ENCODE measurements at places on chromosomes 1 and 21. TPM values are rescaled to one million over a fixed set of nuclear protein-coding genes. Genes with fewer than 3 reads are reported as not detected.

Gene KCNT2
- polyA plus RNA-seq: not detected

DNA sequence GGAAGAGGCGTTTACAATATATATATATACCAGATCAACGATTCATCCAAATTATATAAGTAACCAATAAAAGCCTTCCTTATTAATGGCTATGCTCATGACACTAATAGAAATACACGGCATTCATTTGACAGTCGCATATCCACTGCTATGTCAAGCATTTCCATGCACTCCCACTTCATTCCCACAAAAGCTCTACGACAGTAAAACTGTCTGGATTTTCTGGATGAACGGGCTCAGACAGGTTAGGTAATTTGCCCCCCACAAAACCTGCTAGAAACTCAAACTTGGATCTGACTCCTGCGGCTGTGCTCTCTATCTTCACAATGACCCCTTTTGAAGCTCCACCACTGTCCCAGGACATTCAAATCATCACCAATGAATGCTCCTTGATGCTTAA, 11.4 kb downstream of the DNAJC11 start:
- DNase-seq: no peak

DNA sequence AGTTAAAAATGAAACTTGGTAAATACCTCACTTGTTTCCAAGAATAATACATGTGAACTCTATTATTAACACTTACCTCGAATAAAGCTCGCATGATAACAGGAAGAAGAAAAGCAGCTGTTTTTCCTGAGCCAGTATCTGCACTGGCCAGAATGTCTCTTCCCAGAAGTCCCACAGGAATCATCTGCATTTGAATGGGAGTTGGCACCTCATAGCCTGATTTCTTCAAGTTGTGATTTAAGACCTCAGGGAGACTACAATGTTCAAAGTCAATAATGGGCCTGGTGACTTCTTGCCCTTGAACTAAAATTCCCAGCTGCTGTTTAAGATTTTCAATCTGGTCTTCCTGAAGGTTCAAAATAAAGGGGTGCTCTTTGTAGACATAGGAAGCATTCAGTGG, 3.8 kb downstream of the DDX59 start:
- DNase-seq: no peak

Gene MCOLN3
- polyA plus RNA-seq: 0.04 TPM

- peak; percentile 64 for DNase-seq
Observed at GRCh38 chr21:14403681-14404318, 20.9 kb upstream of the HSPA13 start.

DNA sequence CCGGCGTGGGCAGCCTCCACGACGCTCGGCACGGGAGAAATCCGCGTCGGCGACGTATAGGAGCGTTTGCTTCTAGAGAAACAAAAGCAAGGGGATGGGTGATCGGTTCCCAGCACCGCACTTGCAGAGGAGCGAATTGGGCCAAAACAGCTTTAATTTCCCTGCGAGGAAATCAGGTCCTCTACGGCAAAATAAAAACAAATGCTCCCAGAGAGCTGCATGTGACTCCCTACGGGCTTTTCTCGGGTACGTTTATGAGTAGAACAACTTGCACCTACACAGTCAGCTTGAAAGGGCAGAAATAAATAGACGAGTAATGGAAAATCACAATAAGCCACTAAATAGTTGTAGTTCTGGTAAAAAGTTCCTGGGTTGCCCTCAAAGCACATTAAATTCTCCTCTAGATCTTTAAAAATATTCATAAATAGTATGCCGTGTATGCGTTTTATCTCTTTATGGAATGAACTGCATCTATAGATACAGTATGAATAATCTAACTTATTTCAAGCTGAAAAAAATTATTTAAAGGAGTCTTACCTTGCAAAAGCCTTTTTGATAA, 1.2 kb downstream of the NHLH2 start:
- no peak for DNase-seq

DNA sequence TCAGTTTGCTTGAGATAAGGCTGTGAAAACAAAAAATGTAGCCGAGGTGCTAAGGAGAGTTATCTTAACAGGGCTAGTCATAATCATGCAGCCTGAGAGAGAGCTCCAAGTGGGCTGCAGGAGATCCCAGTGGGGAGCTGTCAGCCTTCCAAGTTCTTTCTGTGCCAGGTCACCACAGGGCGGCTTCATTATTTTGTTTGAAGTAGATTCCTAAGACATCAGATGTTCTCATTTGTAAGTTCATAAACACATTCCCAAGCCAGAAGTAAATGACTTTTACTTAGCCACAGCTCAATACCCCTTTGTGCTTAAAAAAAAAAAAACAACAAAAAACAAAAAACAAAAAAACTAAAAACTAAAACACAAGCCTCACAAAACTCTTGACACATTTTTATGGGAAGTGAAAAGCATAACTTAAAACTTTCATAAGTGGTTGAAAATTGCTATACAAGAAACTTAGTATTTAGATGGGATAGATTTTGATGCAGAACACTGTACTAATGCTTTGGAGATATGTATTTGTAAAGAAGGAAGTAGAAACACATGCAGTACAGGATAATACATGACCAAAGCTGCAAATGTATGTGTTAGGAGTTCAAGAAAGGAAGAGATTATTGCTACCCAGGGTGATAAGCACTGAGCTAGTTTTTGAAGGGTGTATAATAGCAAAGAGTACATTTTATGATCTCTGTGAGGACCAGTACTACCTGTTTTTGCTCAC, 8.6 kb downstream of the CDC14A start:
- DNase-seq: no peak

DNA sequence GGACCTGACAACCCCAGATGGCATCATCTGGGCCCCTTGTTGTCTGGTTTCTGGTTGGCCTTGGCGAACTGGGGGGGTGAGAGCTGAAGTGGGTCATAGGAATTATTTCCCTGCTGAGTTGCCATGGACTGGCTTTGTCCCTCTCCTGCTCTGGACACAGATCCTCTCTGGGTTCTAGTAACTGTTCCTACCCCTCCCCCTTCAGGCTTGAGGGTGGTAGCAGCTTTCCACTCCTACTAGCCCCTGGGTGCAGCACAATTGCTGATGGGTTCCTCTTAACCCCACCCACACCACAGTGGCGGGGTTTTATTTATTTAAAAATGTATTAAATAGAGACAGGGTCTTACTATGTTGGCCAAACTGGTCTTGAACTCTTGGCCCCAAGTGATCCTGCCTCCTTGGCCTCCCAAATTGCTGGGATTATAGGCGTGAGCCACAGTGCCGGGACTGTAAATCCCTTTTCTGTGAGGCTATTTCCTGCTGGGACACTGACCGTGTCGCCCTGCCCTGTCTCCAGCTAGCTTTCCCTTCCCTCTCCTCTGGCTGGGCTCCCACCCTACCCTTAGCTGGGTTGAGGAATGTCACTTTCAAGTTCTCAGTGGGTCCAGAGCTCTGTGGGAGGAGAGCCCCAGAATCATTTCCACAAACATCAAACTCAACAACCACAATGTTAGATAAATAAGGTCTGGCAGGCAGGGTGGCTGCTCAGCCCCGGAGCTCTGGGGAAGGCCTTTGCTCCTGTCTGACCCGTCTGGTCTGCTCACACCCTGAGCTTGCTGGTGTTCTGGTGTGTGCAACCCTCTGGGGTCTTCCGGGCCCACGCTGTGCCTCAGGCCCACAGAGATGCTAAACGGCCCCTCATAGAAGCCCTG, 112.7 kb upstream of the WNT4 start:
- DNase-seq: no peak

DNA sequence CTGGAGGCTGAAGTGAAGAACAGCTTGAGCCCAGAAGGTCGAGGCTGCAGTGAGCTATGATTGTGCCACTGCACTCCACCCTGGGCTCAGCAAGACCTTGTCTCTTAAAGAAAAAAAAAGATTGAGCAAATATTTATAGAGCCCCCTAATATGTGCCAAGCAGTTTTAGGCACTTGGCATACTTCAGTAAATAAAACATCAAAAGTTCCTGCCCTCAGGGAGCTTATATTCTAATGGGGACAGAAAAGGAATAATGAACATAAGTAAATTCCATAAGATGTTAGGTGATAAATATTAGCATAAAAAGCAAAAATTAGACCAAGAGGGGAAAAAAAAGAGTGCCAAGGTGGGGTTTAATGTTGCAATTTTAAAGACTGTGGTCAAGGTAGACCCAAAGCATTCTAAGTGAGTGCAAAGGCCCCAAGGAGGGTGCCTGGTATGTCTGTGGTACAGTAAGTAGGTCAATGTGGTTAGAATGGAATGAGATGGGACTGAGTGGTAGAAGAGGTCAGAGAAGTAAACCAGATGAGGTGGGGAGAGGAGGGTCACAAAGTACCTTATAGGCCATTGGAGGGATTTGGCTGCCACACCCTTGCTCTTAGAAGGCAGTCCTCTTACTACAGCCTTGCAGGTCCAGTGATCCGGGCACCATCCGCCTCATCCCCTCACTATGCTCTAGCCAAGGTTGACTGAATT, 2.2 kb upstream of the TOE1 start:
- DNase-seq: no peak

Gene CA6
- polyA plus RNA-seq: 0.36 TPM

Gene FCRL5
- 80.1 TPM for polyA plus RNA-seq

DNA sequence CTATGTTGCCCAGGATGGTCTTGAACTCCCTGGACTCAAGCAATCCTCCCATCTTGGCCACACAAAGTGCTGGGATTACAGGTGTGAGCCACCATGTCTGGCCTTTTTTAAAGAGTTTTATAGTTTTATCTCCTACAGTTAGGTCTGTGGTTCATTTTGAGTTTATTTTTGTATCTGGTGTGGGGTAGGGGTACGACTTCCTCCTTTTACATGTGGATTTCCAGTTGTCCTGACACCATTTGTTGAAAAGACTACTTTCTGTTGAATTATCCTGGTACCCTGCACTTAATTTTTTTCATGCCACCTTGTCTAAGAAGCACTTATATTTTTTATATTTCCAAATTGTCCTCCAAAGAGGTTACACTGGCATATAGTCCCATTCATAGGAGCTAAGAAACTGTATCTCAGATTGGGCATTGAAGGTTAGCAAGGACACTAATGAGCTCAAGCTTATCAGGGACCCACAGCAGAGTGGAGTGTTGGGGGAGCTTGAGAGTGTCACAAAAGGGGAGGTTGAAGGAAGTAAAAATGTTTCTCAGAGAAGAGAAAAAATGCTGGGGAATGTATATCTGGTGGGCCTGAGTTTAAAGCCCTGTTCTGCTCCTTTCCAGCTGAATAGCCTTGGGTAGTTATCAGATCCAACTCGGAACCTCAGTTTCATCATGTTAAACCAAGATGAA, 23.4 kb upstream of the MEF2D start:
- no peak for DNase-seq

GRCh38 chr1:19115082-19115808, 94.8 kb downstream of the UBR4 start:
- no peak for DNase-seq

Gene KRTAP13-2
- not detected for polyA plus RNA-seq
